Hematopoietic multipotent progenitor cell treated with erythropoietin and hydrocortisone succinate and interleukin-3 and kit ligand, for 15 days (in vitro differentiated cells): ENCODE measurements at places on chromosomes 5 and 9.

GRCh38 chr9:80282766-80283165 is 711.0 kb downstream of the TLE4 start:
- DNase-seq = no peak

DNA sequence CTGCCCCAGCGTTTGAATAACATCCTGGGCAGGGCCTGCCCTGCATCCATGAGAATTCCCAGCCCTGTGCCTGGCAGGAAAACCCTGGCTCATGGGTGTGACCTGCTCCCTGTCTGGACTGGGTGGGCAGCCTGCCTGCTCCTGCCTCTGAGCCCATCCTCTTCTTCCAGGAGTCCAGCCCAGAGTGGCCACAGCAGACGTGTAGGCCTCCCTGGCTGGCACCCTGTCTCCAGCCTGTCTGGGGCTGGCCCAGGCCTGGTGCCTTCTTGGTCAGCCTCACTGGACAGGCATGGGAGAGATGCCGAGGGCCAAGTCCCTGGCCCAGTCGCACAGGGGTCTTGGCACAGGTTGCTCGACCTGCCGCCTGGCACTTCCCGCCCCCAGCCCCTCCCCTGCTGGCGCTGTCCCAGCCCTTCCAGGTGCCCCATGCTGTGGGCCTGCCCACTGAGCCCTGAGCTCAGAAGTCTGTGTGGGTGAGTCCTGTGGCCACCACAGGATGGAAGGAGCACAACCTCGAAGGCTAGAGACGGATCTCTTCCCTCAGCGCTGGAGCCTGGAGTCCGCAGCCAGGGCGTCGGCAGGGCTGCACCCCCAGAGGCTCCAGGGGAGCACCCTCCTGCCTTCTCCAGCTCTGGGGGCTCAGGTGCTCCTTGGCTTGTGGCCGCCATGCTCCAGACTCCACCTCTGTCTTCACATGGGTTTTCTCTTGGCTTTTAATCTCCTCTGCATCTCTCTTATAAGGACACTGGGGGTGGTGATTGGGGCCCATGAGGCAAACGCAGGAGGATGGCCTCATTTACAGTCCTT is 11.8 kb upstream of the COL5A1 start:
- no peak for DNase-seq

DNA sequence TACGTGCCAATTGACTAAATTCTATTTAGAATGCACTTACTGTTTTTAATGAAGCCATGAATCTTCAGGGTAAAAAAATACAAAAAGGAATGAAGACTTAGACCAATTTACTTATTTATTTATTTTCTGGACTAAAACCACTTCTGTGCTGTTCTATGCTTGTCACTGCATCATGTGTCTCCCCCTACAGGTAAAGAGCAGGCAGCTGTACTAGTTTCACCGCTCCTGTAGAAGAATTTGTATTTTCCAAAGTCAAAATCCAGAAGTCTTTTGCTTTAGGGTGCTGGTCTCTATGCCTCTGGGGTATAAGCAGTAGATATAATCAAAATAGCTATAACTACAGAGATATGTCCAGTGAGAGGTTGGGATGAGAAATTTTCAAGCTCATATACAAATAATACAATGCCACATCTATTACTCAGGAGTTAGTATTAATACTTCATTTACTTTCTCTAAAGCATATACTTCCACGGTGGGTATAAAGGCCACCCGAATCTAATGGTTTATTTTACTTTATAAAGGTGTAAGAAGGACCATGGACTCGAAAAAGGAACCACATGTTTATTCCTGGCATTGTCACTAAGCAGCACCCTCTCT is 591.5 kb downstream of the RAB3C start:
- DNase-seq = no peak

GRCh38 chr5:96478983-96479382 is 45.9 kb upstream of the PCSK1 start:
- DNase-seq = no peak

DNA sequence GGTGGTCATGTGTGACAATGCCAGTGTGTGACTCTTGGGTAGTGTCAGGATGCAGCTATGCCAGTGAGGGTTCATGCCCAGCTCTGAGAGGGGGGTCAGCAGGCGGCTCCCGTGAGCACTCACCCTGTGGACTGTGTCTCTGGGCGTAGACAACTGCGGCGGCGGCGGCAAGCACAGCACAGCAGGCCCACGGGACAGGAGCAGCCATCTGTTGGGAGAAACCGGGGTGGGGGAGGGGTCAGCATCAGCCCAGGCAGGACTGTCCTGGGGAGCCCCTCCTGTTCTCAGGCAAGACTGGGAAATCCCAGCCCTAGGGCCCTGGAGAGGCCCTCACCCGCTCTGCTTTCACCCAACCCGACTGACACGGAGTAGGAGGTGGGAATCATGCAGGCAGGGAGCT is 20.8 kb downstream of the CNTFR start:
- DNase-seq = no peak

GRCh38 chr9:137319739-137320551 is 17.9 kb upstream of the NRARP start:
- DNase-seq = no peak

GRCh38 chr9:121353241-121354061 is 16.6 kb downstream of the STOM start:
- no peak for DNase-seq

- no peak for DNase-seq
These were observed 277.6 kb upstream of the ADAMTS16 start for GRCh38 chr5:4862500-4862899.

DNA sequence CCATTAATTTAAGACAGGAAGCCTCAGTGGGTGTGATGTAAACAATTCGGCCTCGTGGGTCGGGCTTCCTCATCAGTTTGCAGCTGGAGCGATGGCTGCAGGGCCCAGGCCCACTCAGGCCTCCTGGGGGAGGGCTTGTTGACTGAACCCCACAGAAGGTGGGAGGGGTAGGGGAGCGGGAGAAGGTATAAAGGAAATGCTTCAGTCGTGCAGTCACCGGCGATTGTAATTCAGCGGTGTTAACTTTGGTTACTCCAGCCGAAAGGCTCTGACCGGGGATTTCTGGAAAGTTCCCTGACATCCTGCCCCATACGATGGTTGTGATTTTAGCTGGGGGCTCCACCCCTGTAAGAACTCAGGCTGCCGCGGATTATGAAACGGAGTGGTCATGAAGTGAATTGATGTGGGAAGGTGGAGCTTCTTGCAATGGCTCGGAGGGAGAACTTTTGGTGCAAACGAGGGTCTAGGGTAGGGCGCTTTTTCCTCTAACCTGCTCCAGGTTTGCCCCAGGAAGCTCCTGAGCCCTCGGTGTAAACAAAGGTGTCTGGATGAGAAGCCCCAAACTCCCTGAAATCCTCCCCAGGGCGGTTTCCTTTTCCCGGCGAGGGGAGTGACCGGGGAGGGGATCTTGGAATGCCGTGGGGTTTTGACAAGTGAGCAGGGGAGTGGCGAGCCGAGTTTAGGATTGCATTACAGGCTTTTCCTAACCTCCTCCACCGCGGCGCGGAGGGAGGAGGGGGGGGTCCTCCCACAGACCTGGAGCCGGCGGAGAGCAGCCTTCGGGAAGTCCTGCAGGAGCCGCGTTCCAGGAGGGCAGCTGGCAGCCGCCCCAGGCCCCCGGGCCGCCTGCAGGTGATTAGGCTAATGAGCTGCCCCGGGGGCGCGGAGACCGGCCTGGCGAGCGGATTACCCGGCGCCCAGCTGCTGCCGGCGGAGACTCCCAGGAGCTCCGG is 215.5 kb downstream of the PDZD2 start:
- no peak for DNase-seq

DNA sequence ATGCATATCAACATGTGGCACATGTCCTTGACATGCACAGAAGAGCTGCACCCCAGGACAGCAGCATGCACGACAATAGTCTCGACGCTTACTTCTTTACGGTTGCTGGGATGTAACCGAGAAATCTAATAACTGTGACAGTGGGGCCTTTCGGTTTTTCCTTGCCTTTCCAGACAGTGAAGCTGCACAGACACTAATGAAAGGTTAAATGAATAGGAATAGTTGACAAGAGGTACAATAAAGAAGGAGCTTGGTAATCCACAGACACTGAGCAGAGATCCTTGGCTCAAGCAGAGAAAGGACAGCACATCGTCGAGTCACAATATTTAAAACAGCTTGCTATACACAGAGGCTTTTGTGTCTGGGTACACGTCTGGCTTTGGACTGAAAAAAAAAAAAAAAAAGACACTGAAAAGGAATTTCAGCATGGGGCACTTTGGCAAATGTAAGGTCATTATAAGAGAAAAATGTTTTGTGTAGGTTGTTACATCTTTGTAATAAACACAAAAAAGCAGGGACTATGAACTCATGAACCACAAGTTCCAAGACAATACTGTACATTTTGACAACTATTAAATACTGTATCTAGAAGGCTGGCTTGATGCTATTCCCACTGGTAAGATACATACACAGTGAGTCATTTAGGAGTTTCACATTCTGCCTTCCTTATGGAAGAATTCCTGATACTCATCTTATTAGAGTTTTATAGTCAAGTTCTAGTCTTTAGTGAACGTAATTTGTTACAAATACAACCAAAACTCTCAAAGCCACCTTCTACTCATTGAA is 5.6 kb downstream of the BNC2 start:
- no peak for DNase-seq

GRCh38 chr9:88950341-88951154 is 40.7 kb upstream of the S1PR3 start:
- no peak for DNase-seq

DNA sequence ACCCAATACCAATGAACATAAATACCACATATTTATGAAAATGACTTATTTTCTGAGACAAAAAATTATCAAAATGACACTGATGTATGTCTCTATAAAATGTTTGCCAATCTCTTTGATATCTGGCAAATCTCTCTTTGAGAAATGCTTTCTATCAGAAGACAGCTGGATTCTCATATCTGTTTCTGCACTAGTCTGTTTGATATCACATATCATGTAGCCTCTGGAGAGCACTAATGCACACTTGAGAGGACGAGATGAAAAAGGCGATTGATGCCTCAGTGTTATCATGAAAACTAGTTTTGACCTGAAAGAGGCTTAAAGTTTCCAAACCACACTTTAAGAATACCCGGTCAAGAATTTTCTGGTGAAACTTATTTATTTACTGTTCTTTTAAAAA is 29.1 kb upstream of the ANKRD55 start:
- DNase-seq = no peak

DNA sequence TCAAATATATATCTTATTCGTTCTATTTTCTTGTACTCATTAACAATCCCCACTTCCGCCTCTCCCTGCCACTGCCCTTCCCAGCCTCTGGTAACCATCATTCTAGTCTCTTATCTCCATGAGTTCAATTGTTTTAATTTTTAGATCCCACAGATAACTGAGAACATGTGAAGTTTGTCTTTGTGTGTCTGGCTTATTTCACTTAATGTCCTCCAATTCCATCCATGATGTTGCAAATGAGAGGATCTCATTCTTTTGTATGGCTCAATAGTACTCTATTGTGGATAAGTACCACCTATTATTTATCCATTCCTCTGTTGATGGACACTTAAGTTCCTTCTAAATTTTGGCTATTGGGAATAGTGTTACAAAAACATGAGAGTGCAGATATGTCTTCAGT is 17.2 kb upstream of the CMYA5 start:
- no peak for DNase-seq

- no peak for DNase-seq
These were observed 4.8 kb upstream of the HAND1 start for GRCh38 chr5:154482528-154483449.

DNA sequence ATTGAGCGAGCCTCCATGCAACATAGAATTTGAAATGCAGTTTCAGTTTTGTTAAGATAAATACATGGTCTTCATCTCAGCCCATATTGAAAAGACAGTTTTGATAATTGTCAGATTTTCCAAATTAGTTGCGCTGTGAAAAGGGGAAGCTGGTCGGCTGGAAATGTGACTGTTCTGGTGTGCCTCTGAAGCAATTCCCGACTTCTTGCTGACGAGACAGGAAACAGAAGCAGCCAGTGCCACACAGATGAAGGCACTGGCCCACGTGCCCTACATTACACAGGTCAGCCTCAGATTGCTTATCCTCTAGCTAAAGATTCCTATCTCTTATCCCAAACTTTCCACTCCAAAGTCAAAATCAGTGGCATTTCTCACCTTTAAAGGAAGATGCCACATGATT is 214.1 kb upstream of the TLE4 start:
- DNase-seq = no peak

DNA sequence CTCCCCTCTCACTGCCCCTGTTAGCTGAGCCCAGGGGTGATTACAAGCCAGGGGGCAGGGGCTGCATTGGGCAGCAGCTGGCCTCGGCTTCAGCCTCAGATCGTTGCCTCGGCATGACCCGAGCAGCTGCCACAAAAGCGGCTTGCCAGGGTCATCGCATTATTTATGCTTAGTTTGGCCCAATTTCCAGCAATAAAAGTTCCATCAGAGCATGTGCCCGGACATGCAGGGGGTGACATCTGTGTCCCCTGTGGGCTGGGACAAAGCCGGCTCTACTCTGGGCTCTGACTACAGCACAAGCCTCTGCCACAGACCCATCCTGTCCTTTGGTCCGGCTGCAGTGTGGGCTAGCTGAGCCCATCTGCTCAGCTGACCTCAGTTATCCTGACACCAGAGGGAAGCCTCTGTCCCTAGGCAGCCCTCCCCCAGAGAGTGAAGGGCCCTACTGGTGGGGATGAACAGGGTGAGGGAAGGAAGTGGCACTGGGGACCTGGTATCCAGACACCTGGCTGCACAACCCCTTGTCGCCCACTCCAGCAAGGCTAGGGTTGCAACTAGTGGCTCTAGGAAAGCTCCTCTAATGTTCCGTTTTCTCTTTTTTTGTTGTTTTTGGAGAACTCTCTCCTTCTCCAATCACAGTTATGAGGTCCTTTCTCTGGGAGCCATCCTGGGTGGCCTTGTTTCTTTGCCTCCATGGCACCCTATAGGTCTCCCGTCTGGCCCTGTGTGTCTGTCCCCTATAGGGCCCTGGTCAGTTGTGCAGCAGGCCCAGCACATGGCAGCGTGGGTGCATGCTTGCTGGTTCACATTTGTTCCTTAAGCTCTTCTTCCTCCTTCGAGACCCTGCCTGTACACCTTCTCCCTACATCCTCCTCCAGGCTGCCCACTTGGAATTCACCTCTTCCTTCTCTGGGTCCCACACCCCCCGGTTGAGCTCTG is 13.3 kb upstream of the GADD45G start:
- DNase-seq = no peak

DNA sequence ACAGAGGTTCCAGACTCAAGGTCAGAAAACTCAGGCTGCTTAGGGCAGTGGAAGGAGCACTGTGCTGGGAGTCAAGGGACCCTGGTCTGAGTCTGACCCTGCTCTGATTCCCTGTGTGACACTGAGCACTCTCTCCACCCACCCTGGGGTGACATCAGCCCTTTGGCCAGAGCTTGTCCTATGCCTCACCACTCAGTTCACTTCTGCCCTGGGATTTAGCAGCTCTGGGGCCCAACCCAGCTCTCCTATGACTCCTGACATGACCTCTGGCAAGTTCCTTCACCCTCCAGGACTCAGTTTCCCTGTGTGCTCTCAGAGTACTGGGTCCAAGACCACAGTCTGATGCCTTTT is 63.9 kb downstream of the FAM114A2 start:
- no peak for DNase-seq
